Stimulated activated CD8-positive, alpha-beta memory T cell treated with anti-CD3 and anti-CD28 coated beads, Interleukin-7, amount 100 ng/mL, for 1 hour (primary cell): ENCODE measurements at places on chromosomes 13 and 19.
A peak's percentile ranks its signal among the peaks of the same experiment; 100 is the strongest.

DNA sequence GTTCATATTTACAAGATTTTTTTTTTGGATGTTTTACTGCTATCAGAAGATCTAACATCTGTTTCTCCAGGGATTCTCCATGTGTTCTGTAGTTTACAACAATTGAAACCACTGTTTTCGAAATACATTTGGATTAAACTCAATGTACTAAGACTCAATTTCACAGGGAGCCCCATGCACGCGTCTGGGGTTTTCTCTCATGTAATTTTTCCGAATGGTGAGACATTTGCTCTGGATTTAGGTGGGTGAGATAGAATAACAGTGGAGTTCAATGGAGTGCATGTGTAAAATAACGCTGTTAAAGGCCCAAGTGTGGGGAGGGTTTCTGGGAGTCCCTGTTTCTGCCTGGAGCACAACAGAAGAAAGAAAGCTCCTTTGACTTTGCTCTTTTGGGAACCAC is 330.3 kb downstream of the TSHZ3 start:
- no peak for DNase-seq

GRCh38 chr13:69450245-69450644 is 657.4 kb upstream of the ATXN8OS start:
- DNase-seq: no peak

- no peak for DNase-seq
These were observed 119.3 kb downstream of the COL4A1 start for GRCh38 chr13:110187641-110188161.

DNA sequence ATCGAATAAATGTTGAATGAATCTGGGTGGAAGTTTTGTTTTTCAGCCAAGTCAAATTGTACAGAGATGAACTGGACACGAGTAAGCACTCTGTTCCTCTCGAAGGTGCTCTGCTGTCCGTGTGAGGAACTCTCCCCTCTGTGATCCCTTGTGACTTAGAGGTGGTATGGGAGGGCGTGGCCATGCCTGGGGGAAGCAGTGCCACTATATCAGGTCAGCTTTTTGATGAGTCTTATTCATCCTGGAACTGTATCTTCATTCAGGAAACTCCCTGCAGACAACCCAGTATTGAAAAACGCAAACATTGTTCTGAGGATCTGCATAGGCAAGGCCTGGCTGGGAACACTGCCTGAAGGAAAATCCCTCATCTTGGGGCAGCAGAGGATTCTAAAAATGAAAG is 45.7 kb upstream of the FLT1 start:
- DNase-seq: no peak

- DNase-seq: no peak
These were observed 226.0 kb downstream of the NALCN start for GRCh38 chr13:101190337-101190736.

GRCh38 chr13:95222733-95223018 is 78.6 kb downstream of the ABCC4 start:
- no peak for DNase-seq

DNA sequence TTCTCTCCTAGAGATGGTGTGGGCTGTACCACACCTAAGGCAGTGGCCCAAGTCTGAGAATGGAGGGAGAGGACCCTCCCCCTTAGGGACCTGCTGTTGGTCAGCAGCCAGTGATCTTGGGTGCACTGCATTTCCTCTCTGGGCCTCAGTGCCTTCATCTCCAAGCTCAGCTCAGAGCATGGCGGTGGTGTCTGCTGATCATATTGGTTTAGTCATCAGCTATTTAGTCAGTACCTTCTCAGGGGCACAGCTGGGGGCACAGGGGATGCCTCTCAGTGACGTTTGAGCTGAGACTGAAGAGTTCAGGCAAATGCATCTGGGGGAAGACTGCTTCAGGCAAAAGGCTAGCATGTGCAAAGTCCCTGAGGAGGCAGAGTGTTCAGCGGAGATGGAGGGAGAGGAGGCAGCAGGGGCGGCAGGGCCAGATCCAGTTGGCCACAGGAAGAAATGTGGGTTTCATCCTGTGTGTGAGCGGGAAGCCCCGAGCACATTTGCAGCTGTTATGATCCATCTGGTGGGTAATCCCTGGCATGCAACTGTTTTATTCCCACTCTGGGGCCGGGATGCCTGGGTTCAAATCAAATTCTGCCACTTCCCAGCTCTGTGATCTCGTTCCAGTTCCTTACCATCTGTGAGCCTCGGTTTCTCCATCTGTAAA is 15.7 kb upstream of the PGLS start:
- no peak for DNase-seq

GRCh38 chr13:46948338-46948737 is 51.5 kb upstream of the HTR2A start:
- no peak for DNase-seq

GRCh38 chr19:22609630-22610029 is 24.5 kb upstream of the ZNF492 start:
- DNase-seq: no peak

- DNase-seq: no peak
These were observed 9.5 kb downstream of the ZNF30 start for GRCh38 chr19:34936184-34936583.

DNA sequence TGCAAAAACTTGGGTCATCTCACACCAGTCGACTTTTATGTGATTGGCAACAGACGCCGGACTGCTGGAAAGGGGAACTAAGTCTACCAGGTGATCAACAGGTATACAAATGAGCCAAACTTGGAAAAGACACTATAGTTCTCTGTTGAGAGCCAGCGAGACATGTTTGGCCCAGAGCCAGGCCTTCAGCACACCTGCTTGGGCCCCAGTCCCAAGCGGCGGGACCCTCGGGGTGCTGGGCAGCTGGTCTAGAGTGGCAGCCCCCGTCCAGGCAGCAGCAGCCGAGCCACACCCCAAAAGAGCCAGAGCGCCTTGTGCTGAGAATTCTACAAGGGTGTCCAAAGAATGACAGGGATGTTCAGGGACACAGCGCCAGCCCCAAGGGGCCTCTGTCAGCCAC is 28.0 kb downstream of the NAXD start:
- DNase-seq: no peak

DNA sequence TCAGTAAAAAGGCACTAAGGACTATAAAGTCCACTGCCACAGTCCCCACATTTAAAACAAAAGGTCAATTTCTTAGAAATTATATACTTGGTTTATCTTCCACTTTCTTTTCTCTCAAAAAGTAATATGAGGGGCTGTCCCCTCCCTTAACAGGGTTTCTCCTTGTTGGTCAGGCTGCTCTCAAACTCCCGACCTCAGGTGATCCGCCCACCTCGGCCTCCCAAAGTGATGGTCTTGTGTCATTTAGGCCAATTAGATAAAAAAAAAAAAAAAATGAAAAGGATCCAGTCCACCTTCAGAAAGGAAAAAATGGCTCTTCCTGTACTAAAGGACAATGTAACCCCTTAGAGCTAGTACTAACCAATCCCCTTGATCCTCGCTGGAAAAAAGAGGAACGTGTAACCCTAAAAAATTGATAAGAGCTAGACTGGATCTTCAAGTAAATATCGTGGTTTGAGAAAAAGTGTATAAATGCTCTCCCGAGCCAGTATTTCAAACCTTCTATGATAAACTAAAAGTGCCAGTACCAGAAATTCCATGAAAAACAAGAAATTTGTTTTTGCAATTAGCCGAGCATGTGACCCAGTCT is 9.0 kb upstream of the CD70 start:
- DNase-seq: no peak

DNA sequence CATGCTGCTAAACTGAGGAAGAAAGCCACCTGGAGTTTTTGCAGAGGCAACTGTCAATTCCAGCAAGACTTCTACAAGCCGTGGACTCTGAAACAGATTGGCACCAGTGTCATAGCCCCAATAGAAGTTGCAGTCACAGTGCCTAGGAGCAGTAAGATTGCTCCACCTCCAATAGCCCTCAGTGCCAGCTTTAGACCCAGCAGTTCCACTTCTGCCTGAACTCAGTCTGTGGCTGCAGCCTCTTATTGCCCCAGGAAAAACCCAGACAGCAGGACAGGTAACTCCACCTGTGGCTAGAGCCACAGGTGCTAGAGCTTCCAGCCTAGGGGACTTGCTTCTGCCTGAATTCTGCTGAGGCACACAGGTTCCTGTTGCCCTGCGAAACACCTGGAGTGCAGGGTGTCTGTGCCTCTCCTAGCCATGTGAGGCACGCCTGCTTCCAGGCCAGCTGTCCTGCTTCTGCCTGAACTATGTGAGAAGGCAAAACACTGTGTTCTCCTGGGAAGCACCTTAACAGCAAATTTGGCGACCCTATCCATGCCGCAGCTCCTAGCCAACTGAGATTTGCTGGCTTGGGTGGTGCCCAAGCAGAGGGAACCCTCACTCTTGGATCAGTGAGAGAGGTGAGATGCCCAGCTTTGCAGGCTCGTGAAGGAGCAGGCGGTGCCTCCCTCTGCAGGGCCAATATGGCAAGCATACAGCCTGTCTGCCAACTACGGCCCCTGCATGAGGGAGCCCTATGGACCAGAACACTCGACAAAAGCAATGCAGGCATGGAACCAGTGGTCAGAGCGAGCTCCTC is 607.6 kb downstream of the PCDH17 start:
- DNase-seq: no peak

DNA sequence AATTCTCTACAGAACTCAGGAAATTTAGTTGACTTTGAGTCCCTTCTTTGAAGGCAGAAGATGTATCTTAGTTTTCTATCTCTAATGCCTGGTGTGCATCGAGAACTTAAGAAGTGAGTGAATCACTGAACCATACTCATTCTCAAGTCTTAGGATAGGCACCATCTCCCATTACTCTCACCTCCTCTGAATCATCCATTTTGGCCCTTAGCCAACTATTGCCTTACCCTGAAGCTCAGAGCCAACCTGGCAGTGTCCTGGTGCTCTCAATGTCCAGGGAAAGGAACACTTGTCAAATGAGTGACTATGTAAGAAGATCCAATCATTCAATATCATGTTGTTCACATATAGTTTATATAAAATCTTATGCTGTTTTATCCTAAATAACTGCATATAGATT is 146.6 kb downstream of the RGCC start:
- DNase-seq: no peak

GRCh38 chr13:92179223-92179622 is 780.8 kb downstream of the GPC5 start:
- DNase-seq: no peak

DNA sequence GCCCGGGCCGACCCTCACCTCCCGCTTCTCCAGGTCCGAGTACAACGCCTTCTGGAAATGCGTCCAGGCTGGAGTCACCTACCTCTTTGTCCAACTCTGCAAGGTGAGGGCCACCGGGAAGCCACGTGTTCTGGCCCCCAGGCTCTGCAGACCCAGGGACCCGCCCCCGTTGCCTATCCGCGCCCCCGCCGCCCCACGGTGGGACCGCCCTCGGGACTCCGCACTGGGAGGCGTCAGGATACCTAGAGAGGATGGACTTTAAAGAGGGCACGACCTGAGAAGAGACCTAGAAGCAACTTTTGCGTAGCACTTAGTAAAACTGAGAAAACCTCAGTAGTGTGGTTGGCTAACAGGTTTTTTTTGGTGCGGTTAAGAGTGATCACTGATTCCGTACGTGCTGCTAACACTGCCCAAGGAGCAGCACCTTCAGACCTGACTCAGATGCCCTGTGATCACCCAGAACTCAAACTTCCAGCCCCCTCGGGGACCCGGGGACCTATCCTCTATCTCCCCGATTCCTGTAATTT is 492 bp downstream of the TMEM147 start:
- DNase-seq: peak; percentile 5
